AG04450 (cell line): ENCODE measurements at places on chromosomes 4 and X. TPM values are rescaled to one million over a fixed set of nuclear protein-coding genes. Genes with fewer than 3 reads are reported as not detected.
A peak's percentile ranks its signal among the peaks of the same experiment; 100 is the strongest.

DNA sequence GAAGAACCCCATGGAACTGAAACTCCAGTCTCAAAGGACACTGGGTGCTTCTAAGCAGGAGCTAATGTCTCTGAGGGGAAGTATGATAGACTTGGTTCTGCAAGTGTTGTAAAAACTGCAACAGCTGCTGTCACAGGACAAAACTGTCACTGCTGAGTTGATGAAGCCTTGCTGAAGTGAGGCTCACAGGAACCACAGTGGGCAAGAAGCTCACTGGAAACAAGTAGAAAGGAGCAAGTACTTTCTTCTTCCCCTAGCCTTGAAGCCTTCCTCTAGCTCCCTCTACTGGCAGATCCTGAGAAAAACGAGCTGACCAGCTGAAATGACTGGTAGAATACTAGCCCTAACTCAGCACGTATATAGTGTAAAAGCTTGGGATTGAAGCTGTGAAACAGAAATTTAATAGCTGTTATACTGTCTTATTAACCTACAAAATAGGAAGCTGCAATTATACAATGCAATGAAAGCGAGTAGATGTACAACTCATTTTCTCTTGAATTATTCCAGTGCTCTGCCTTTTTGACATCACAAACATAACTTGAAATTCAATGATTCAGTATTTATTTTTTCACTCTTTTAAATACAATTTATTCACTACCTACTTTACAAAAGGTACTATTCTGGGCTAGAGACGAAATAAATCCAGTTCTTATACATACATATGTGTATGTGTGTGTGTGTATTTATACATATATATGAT lies 91.4 kb downstream of the GABRB1 start:
- DNase-seq, result peak; percentile 68

ERCC6L gene
- 1.3 and 1.7 TPM in 2 replicates for polyA plus RNA-seq

SLC25A5 gene
- 227 and 233 TPM in 2 replicates for polyA plus RNA-seq

- no peak for DNase-seq
Observed at GRCh38 chr4:104449537-104449936, 45.2 kb downstream of the CXXC4 start.
